Left lung (tissue), 14 donors: ENCODE measurements at places on chromosomes 2 and 18. TPM values are rescaled to one million over a fixed set of nuclear protein-coding genes. Genes with fewer than 3 reads are reported as not detected.

The STARD6 gene
- total RNA-seq: not detected

The DOCK10 gene
- total RNA-seq: 47.4 TPM

The CASP10 gene
- total RNA-seq: 31.5 TPM

The PTPRN gene
- total RNA-seq: 1.4 TPM

The WDCP gene
- 12.8 TPM for total RNA-seq

The SAP130 gene
- total RNA-seq: 23.2 TPM

The ITGA4 gene
- 19.9 TPM for total RNA-seq

The KLHL14 gene
- 0.45 TPM for total RNA-seq

The PARD6G gene
- total RNA-seq: 7.1 TPM

The TDRD15 gene
- not detected for total RNA-seq

The SERPINB3 gene
- total RNA-seq: not detected

The IL37 gene
- not detected for total RNA-seq

The KLHL41 gene
- 1.4 TPM for total RNA-seq

The STPG4 gene
- total RNA-seq: 1.0 TPM

- DNase-seq: no peak
- no peaks in the 10 kb centered on the region for H3K36me3 ChIP-seq
- no peak overlapping the region for H3K4me3 ChIP-seq
- no peaks in the 10 kb centered on the region for H3K27me3 ChIP-seq
Measured at GRCh38 chr2:71665168-71666093, 212.1 kb downstream of the DYSF start.

GRCh38 chr2:64327129-64327509 lies 126.8 kb upstream of the LGALSL start:
- H3K27ac ChIP-seq: no peak overlapping the region
- DNase-seq: no peak
- no peaks in the 10 kb centered on the region for H3K27me3 ChIP-seq
- H3K4me3 ChIP-seq: no peak overlapping the region
- peaks cover 10% of the 10 kb centered on the region for H3K4me1 ChIP-seq
- no peaks in the 10 kb centered on the region for H3K36me3 ChIP-seq

- DNase-seq: no peak
- no peaks in the 10 kb centered on the region for H3K27me3 ChIP-seq
- no peak overlapping the region for H3K4me3 ChIP-seq
- no peak overlapping the region for H3K27ac ChIP-seq
Measured at GRCh38 chr2:148832637-148833036, 42.4 kb upstream of the KIF5C start.

- H3K4me1 ChIP-seq: peaks cover 28% of the 10 kb centered on the region
- no peak overlapping the region for H3K4me3 ChIP-seq
- H3K27ac ChIP-seq: peak overlapping the region; percentile 74
- no peaks in the 10 kb centered on the region for H3K36me3 ChIP-seq
- H3K27me3 ChIP-seq: no peaks in the 10 kb centered on the region
Measured at GRCh38 chr2:203685789-203686420, 20.5 kb upstream of the CD28 start.

- H3K4me1 ChIP-seq: no peaks in the 10 kb centered on the region
- H3K36me3 ChIP-seq: no peaks in the 10 kb centered on the region
- H3K27me3 ChIP-seq: no peaks in the 10 kb centered on the region
- no peak overlapping the region for H3K27ac ChIP-seq
Measured at GRCh38 chr2:38284971-38285370, 92.1 kb downstream of the ATL2 start.

- H3K4me3 ChIP-seq: no peak overlapping the region
- DNase-seq: no peak
- no peak overlapping the region for H3K27ac ChIP-seq
- H3K36me3 ChIP-seq: no peaks in the 10 kb centered on the region
Measured at GRCh38 chr18:44039826-44040225, 640.9 kb upstream of the SETBP1 start.

DNA sequence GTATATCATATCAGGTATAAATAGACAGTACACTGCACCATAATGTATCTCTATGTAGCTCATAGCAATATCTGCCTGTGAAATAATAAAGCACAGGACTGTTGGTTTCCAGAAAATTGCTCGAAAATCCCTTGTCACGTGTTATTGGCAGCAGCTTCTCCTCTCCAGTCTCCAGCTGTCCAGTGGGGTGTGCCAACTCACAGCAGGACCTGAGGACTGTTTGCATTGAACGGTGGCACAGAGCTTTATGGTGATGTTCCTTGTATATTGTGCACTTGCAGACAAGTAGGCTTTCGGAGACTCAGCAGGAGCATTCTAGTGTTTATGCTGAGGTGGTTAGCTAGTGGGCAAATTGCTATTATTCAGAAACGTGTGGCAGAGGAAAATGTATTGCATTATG lies 182.2 kb upstream of the ATP5MC3 start:
- H3K27me3 ChIP-seq: peaks cover 6% of the 10 kb centered on the region
- H3K4me3 ChIP-seq: no peak overlapping the region
- DNase-seq: no peak
- no peak overlapping the region for H3K27ac ChIP-seq
- H3K36me3 ChIP-seq: no peaks in the 10 kb centered on the region

DNA sequence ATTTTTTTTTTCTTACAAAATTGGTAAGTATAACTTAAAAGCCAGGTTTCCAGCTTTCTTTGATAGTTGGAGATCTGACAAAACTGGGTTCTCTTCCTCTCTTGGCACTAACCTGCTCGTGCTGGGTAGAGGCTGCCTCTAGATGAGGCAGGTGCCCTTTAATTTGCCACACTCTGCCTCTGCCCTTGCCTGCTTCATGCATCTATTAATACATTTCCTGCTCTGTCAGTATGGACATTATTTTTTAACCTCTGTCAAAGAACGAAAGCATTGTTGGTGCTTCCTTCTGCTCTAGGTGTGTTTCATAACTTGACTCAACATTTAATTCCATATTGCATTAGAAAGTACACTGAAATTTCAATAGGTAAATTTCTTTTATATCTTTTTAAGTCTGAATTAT lies 490.7 kb upstream of the ZEB2 start:
- no peak overlapping the region for H3K4me3 ChIP-seq
- no peak for DNase-seq
- no peaks in the 10 kb centered on the region for H3K4me1 ChIP-seq
- H3K36me3 ChIP-seq: no peaks in the 10 kb centered on the region
- H3K27ac ChIP-seq: no peak overlapping the region

DNA sequence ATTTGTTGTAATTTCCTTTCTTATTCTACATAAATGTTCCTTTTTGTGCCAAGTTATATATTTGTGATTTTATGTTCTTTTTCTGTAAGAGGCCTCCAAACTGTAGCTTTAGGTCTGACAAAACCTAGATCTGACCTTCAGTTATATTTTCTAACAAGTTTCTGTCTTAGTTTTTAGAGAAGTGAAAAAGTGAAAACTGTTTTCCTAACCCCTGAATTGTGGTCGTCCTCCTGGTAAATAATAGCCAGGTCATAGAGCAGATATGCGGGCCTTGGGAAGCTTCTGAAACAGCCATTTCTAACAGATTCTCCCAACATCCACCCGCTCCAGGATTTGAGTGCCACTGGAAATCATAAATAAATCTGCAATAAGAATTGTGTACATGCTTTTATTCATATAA lies 398.4 kb upstream of the CWC22 start:
- H3K36me3 ChIP-seq: no peaks in the 10 kb centered on the region
- no peaks in the 10 kb centered on the region for H3K4me1 ChIP-seq
- no peak for DNase-seq
- no peak overlapping the region for H3K4me3 ChIP-seq
- H3K27ac ChIP-seq: no peak overlapping the region
- H3K27me3 ChIP-seq: no peaks in the 10 kb centered on the region

- no peaks in the 10 kb centered on the region for H3K4me1 ChIP-seq
- H3K4me3 ChIP-seq: no peak overlapping the region
- no peak overlapping the region for H3K27ac ChIP-seq
- no peak for DNase-seq
- H3K36me3 ChIP-seq: no peaks in the 10 kb centered on the region
Measured at GRCh38 chr2:183113630-183114029, 10.6 kb upstream of the NUP35 start.

DNA sequence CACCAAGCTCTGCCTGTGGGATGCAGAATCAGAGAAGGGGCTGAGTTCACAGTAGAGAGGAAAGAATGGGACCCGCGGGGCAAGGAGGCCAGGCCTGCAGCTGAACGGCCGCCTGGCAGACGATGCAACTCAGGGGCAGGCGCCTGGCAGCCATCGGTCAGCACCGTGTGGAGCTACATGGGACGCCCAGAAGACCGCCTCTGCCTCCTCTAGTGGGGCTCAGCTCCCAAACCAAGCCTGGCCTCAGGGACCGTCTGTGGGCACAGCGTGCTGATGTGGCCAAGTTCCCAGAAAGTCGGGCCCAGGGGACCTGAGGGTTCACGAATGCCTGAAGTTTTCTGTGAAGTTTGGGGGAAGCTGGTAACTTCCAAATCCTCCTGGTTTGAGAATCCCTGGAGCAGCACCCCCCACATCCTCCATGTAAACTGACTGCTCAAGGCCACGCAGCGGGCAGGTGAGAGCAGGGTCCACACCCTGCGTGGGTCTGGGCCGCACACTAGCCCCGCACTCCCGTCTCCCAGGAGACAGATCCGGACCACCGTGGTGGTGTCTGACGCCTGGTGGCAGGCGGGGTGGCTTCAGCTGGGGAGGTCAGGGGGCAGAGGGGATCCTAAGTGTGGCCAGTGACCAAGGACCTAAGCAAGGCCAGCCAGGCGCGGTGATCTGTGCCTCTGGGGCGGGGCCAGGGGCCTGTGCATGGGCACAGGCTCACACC lies 14.6 kb downstream of the SNORC start:
- no peak overlapping the region for H3K4me3 ChIP-seq
- no peaks in the 10 kb centered on the region for H3K4me1 ChIP-seq
- H3K27me3 ChIP-seq: peaks cover 38% of the 10 kb centered on the region
- no peak for DNase-seq

DNA sequence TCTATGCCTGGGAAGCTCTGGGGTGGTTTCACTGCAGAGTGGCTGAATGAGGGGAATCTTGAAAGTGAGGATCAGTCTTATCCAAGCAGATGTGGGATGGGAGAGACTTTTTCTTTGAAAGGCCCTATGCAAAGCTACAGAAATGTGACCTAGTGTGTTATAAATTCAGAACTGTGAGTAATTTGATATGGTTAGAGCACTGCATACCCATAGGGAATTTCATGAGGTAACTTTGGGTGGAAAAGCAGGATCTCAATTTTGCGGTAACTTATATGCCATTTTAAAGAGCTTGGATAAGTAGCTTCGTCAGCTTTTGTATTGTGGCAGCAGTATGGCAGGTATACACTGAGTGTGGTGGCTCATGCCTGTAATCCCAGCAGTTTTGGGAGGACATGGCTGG lies 40.9 kb downstream of the GULP1 start:
- H3K4me1 ChIP-seq: peaks cover 9% of the 10 kb centered on the region
- H3K27me3 ChIP-seq: no peaks in the 10 kb centered on the region
- DNase-seq: no peak
- H3K4me3 ChIP-seq: no peak overlapping the region
- no peaks in the 10 kb centered on the region for H3K36me3 ChIP-seq
- H3K27ac ChIP-seq: no peak overlapping the region

GRCh38 chr2:238894226-238894949 lies 46.5 kb downstream of the TWIST2 start:
- H3K36me3 ChIP-seq: no peaks in the 10 kb centered on the region
- no peak for DNase-seq
- H3K4me1 ChIP-seq: no peaks in the 10 kb centered on the region
- H3K4me3 ChIP-seq: no peak overlapping the region
- peaks cover 29% of the 10 kb centered on the region for H3K27me3 ChIP-seq
- H3K27ac ChIP-seq: no peak overlapping the region

DNA sequence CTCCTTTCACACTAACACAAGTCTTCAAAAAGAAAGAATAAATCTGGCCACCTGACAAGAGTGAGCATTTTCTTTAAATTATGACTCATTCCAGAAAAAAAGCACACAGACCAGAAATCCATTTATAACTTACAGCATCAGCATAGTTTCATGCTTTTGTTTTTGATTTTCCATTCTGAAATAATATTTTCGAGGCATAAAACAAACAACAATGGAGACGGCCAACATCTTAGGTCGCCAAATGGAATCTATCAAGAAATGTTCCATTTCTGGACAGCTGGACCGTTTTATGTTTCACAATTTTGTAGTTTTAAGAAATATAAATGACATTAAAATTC lies 165.4 kb upstream of the ZFP36L2 start:
- no peak overlapping the region for H3K4me3 ChIP-seq
- peak; percentile 81 for DNase-seq
- H3K36me3 ChIP-seq: peaks cover 15% of the 10 kb centered on the region
- H3K27ac ChIP-seq: no peak overlapping the region

DNA sequence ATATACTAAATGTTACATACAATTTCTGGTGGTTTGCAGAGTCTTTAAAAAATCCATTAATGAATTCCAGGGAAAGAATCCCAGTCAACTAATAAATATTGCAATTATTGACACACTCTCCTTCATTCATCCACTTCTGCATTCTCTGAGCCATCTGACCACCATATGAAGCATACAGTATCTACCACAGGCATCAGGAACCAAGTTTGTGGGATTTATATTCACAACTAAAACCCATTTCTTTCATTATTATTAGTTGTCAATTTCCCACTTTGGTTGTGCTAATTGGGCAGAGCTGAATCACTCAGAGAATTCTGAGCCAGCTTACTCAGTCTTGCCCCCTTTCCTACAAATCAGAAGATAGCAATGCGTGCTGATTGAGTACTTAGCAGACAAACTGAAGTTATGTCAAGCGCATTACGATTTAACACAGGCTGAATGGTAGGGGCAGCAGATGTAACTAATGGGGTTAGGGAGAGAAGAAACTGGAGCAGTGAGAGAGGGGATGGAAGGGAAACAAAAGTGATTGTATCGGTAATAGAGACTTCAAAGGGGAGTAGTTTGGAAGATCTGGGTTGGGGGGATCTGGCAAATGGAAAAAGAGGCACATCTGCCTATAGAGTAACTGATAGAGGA lies 52.3 kb downstream of the ZEB2 start:
- peaks cover 23% of the 10 kb centered on the region for H3K36me3 ChIP-seq
- no peak overlapping the region for H3K27ac ChIP-seq
- no peak overlapping the region for H3K4me3 ChIP-seq
- no peak for DNase-seq
- peaks cover 12% of the 10 kb centered on the region for H3K4me1 ChIP-seq

GRCh38 chr2:65215946-65216345 lies 11.7 kb upstream of the ACTR2 start:
- no peak for DNase-seq
- no peaks in the 10 kb centered on the region for H3K36me3 ChIP-seq
- H3K27me3 ChIP-seq: no peaks in the 10 kb centered on the region
- no peaks in the 10 kb centered on the region for H3K4me1 ChIP-seq
- H3K4me3 ChIP-seq: no peak overlapping the region
- H3K27ac ChIP-seq: no peak overlapping the region

- H3K27me3 ChIP-seq: no peaks in the 10 kb centered on the region
- DNase-seq: no peak
- no peak overlapping the region for H3K4me3 ChIP-seq
- no peak overlapping the region for H3K27ac ChIP-seq
Measured at GRCh38 chr2:15665067-15665942, 73.6 kb downstream of the DDX1 start.

DNA sequence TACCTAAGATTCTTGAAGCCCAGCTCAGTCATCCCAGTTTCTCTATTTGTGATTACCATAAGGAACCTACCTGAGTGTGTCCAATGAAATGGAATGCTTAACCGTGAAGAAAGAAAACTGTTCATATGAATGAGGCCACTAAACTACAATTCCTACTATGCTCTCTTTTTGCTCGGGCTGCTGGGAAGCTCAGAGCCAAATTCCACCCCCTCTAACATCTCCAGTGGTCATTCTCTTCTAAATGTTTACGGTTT lies 8.3 kb downstream of the MYCN start:
- H3K4me3 ChIP-seq: no peak overlapping the region
- no peaks in the 10 kb centered on the region for H3K36me3 ChIP-seq
- H3K4me1 ChIP-seq: no peaks in the 10 kb centered on the region

GRCh38 chr2:188852772-188853171 lies 121.4 kb upstream of the COL3A1 start:
- DNase-seq: no peak
- H3K4me1 ChIP-seq: no peaks in the 10 kb centered on the region

GRCh38 chr18:9608298-9608697 lies 6.1 kb downstream of the PPP4R1 start:
- H3K36me3 ChIP-seq: peaks cover 19% of the 10 kb centered on the region
- peaks cover 76% of the 10 kb centered on the region for H3K4me1 ChIP-seq
- no peak overlapping the region for H3K4me3 ChIP-seq
